Body of pancreas (tissue), 4 donors: ENCODE measurements at places on chromosomes 12 and 14. TPM values are rescaled to one million over a fixed set of nuclear protein-coding genes. Genes with fewer than 3 reads are reported as not detected.

- DNase-seq: peak; percentile 72
Observed at GRCh38 chr14:70753518-70753953, 55.8 kb downstream of the MAP3K9 start.

KRT77 gene
- not detected for total RNA-seq

GRCh38 chr14:55625481-55625880 is 45.5 kb downstream of the KTN1 start:
- DNase-seq: no peak

- DNase-seq: no peak
Observed at GRCh38 chr12:30155001-30155730, 371.4 kb upstream of the TMTC1 start.

BICDL1 gene
- 6.2 TPM for total RNA-seq

- peak; percentile 65 for DNase-seq
Observed at GRCh38 chr14:100448376-100448775, 125.2 kb downstream of the SLC25A47 start.

TTC9 gene
- total RNA-seq: 2.6 TPM

- DNase-seq: no peak
Observed at GRCh38 chr12:40946612-40947194, 241.4 kb upstream of the PDZRN4 start.

GRCh38 chr12:111458546-111459172 is 52.9 kb downstream of the SH2B3 start:
- peak; percentile 59 for DNase-seq
